ENCODE measurements at places on chromosomes 7 and 10. TPM values are rescaled to one million over a fixed set of nuclear protein-coding genes. Genes with fewer than 3 reads are reported as not detected.

SPACDR gene
- not detected for total RNA-seq

- H3K27ac ChIP-seq = no peak overlapping the region
- no peaks in the 10 kb centered on the region for H3K36me3 ChIP-seq
- H3K27me3 ChIP-seq = no peaks in the 10 kb centered on the region
- no peaks in the 10 kb centered on the region for H3K4me1 ChIP-seq
- H3K4me3 ChIP-seq = no peak overlapping the region
- no peak for DNase-seq
Observed at GRCh38 chr10:122363722-122364463, 10.6 kb upstream of the PLEKHA1 start.

- no peaks in the 10 kb centered on the region for H3K27me3 ChIP-seq
- H3K36me3 ChIP-seq = no peaks in the 10 kb centered on the region
- no peak overlapping the region for H3K27ac ChIP-seq
- no peak overlapping the region for H3K4me3 ChIP-seq
- DNase-seq = no peak
- no peaks in the 10 kb centered on the region for H3K4me1 ChIP-seq
Observed at GRCh38 chr10:107371801-107372200, 207.3 kb upstream of the SORCS1 start.

DNA sequence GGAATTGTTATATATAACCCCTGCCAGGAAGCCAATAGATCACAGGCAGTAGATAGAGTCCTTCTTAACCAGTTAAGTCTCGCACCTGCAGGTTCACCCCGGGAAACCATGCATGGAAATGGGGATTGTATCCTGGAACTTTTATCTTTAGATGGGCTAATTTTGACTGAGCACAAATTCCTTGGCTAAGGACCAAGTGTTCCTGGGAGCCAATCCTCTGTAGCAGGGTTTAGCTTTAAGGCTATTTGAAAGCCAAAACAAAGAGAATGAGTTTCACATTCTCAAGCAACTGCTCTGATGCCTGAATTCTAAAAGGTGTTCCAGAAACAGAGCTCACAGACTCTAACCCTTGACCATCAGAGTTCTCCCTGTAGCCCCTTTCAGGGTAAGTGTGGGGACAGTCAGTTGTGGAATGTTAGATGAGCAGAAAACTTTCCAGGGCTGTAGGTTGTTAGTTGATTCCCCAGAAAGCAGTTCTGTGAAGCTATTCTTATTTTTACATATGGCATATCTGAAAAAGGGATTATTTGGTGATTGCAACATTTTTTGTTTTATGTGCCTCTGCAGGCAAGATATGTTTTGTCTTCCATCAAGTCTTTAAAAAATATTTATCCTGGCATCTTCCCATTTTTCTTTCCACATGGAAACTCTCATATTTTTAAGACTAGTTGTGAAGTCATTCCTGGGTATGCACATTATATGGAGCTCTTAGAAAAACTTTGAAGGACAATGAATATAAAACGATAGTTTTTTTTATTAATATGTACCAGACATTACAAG, 16.2 kb upstream of the NPVF start:
- peaks cover 17% of the 10 kb centered on the region for H3K27me3 ChIP-seq
- no peak overlapping the region for H3K4me3 ChIP-seq
- H3K27ac ChIP-seq = no peak overlapping the region
- peak; percentile 61 for DNase-seq
- H3K36me3 ChIP-seq = no peaks in the 10 kb centered on the region

- no peak overlapping the region for H3K4me3 ChIP-seq
- H3K27me3 ChIP-seq = no peaks in the 10 kb centered on the region
- peak; percentile 33 for DNase-seq
- H3K4me1 ChIP-seq = peaks cover 5% of the 10 kb centered on the region
- H3K36me3 ChIP-seq = no peaks in the 10 kb centered on the region
Observed at GRCh38 chr10:117112220-117112619, 25.9 kb downstream of the VAX1 start.

GRCh38 chr7:37344886-37345579, 103.6 kb downstream of the ELMO1 start:
- no peaks in the 10 kb centered on the region for H3K27me3 ChIP-seq
- H3K4me1 ChIP-seq = no peaks in the 10 kb centered on the region
- H3K36me3 ChIP-seq = no peaks in the 10 kb centered on the region
- no peak overlapping the region for H3K27ac ChIP-seq

DNA sequence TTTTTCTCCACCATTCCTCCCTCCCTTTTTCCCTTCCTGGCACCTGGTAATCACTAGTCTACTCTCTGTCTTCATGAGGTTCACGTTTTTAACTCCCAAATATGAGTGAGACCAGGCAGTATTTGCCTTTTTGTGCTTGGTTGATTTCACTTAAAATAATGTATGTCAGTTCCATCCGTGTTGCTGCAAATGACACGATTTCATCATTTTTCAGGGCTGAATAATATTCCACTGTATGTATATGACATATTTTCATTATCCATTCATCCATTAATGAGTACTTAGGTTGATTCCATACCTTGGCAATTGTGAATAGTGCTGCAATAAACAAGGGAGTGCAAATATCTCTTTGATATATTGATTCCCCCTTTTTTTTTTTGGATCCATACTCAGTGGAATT, 25.8 kb downstream of the GALNT17 start:
- H3K27me3 ChIP-seq = no peaks in the 10 kb centered on the region
- no peaks in the 10 kb centered on the region for H3K36me3 ChIP-seq
- H3K4me3 ChIP-seq = no peak overlapping the region

Measured in GM23338 (cell line).